RCC 7860 (cell line): ENCODE measurements at places on chromosomes 5 and 9.

DNA sequence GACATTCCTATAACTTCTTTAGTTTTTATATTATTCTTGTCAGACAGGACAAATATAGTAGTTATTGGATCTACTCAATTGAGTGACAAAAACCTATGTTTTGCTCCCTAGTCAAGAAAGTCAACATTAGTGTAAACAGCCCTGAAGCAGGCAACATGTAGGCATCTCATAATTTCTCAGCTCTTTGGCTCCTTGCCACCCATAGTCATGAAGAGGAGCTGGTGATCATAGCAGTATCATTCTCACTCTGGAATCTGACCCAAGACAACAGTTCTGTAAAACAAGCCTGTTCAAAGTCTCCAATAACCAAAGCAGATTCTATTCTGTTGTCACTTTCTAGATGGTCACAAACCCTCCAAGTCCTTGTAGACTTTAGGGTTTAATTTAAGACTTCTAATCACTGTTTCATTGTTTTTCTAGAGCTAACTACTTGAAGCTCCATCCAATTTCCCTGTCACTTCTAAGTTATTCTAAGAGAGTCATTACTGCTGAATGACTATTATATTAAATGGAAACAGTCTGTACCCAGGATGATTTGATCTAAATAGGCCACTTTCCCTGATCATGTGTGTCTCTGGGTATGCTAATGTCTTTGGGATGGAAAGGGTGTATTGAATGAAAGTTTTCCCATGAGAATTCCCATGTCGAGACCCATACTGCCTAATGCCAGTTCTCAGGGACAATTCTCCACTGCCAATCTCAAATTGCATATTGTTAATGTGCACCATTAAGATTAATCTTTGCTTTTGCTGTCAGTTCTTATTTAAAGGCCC, 533.3 kb downstream of the ACTL7B start:
- DNase-seq = no peak

DNA sequence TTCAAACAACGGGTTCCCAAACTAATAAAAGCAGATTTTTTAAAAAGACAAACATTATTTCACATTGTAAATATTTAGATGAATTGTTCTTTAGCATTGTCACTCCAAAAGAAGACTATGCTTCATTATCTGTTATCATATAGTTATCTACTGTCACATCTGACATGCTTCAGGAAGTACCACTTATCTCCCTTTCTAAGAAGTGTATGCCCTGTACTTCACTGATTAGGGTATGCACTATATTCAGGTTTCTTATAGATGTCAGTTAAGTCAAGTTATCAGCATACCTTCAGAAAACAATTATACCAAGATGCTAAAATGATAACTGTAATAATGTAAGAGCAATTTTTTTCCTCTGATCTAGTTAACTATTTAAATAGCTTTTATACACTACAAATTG, 40.4 kb downstream of the LMBRD2 start:
- DNase-seq = no peak

DNA sequence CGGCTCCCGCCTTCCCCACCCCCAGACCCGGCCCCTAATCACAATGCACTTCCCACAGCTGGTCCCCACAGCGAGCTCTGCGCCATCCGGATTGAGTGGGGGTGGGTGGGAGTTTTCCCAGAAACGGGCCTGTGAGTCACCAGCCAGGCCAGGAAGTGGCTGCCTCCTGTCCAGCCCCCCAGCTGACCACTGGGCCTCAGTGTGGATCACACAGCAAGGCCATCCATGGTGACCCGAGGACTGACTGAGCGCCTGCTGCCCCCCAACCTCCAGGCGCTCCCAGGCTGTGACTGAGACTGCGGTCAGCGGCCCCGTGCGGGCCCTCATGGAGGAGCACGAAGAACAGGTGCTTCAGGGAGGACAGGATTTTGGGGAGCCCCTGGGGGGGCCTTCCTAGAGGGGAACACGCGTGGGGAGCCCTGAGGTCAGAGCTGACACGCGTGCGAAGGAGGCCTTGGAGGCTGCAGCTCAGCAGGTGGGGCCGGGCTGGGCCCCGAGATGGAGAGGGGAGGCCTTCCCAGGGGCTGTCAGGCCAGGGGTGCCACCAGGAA, 48.3 kb upstream of the EGFL7 start:
- peak; percentile 49 for DNase-seq

GRCh38 chr5:36199620-36200019, 42.1 kb downstream of the NADK2 start:
- DNase-seq = no peak

DNA sequence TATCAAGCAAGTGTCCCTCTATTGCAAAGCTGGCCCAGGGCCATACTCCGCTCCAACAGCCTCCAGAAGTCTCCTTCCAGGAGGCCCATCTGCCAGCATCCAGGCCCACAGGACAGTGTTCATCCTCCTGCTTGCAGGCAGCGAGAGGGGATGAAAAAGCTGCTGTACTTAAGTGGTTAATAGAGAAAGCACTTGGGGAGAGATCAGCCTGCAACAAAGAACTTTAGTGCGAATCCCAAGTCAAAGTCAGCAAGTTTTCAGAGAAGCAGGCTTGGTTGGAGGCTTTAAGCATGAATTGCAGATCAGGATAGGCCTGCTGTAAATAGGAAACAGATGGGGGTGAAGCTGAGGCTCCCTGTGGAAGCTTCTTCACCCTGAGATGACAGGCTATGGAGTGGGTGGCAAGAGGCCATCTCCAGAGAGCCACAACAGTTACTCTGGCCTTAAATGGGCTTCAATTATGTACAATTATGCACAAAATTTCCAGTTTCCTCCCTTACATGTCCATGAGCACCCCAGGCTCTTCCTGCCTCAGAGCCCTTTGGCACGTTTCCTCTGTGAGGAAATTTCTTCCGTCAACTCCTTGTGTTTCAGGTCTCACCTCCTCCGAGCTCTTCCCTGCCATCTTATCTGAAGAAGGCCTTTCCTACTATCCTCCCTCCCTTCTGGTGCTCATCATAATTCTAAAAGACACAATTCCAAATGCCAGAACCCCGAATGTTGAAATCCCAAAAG, 98.0 kb upstream of the NR3C1 start:
- no peak for DNase-seq

DNA sequence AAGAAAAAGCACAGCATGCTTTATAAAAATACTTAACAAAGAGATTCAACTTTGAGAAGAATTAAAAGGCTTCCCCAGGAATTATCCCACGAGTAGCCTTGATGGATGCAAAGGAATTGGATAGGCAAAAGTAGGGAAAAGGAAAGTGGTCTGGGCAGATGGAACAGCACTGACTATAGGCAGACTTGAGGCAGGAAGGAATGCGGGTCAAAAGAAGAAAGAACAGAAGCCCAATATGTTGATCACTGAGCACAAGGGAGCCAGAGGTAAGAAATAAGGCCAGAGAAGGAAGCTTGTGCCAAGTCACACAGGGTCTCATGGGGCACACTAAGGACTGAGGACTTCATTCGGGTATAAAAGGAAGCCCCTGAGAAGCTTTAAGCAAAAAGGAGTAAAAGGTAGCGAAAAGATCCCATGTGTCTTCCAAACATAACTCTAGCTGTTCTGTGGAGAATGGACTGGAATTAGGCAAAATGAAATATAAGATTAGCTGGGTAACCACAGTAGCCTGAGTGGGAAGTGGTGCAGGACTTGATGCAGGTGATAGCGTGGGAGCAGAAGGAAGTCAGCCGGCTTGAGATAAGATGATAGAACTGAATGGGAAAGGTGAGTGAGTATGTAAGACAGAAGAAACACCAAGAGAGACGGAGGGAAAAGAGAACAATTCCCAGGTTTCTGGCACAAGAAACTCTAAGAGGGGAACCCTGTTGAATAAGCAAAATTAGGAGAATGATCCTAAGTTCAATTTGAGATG, 106.6 kb downstream of the DENND1A start:
- no peak for DNase-seq

GRCh38 chr5:159515909-159516415, 185.7 kb upstream of the IL12B start:
- peak; percentile 41 for DNase-seq

GRCh38 chr9:94443032-94443722, 111.7 kb upstream of the PCAT7 start:
- no peak for DNase-seq

DNA sequence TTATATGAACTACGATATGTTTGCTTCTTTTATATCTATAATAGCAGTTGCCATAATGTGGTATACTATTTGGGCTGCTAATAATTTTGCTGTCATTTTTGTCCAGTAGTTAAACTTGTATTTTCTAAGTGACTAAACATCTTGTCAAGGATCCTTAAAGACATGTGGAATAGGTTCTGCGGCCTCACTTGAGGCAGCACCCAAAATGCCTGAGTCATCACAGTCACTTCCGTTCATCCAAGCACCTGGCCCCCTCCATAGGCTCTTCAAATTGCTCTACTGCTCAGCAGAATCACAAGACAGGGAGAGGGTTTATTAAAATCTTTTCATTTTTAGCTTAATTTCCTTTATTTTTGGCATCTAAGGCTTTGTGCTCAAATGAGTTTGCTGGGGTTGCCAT, 259.1 kb downstream of the AOPEP start:
- no peak for DNase-seq

GRCh38 chr5:107285772-107286171, 385.0 kb downstream of the EFNA5 start:
- peak; percentile 76 for DNase-seq

DNA sequence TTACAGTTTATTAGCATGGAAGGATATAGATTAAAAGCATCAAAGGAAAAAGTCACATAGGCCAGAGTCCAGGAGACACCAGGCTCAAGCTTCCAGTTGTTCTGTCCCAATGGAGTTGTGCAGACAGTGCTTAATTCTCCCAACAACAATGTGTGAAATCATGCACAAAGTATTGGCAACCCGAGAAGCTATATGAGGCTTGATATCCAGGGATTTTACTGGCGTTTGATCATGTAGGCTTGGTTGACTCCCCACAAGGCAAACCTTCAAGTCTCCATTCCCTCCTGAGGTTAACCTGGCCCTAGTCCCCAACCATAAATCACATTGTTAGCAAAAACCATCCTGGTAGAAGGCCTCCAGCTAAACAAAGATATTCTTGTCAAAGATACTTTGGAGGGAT, 141.5 kb downstream of the ADAMTS19 start:
- no peak for DNase-seq

DNA sequence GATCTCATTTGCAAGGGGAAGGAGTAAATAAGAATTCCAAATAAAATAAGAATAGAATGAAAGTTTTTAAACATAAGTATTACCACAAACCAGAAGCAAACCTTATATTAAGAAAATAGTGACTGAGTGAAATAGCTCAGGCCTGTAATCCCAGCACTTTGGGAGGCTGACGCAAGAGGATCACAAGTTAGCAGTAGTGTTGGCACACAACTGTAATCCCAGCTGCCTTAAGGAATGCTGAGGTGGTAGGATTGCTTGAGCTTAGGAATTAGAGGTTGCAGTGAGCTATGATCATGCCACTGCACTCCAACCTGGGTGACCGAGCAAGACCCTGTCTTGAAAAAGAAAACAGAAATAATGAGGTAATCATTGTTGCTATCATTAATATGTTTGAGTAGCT, 47.0 kb downstream of the APC start:
- no peak for DNase-seq

DNA sequence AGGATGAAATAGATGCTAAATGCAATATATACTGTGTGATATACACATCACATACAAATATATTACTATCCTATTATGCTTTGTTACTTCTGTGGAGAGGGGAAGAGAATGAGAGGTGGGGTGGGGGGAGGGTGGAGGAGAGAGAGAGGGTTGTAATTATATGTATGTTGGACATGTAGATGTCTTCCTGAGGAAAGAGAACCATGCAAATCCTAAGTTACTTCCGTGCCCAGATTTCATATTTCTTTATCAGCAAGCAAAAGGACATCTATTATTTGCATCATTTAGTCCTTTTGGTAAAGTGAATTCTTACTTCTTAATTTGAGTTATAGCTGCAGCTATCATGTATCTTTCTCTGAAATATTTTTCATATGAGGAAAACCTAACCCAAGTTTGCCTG, 187.5 kb downstream of the ADGRV1 start:
- no peak for DNase-seq

DNA sequence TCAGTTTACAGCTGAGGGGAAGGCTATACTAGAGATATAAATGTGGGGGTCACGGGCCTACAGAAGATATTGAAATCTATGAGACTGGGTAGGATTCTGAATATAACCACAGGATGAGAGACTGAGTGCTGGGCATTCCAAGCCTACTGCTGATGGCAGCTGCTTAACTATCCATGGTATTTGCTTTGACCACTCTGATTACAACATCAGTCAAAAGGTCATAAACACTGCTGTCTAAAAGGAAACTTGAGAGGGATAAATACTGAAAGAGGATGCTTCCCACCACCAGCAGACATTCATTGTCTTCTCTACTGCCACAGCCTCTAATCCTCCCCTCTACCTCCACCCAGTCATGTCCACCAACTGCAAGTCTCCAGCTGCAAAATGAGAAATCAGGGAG, 3.8 kb downstream of the ZNF622 start:
- peak; percentile 63 for DNase-seq

DNA sequence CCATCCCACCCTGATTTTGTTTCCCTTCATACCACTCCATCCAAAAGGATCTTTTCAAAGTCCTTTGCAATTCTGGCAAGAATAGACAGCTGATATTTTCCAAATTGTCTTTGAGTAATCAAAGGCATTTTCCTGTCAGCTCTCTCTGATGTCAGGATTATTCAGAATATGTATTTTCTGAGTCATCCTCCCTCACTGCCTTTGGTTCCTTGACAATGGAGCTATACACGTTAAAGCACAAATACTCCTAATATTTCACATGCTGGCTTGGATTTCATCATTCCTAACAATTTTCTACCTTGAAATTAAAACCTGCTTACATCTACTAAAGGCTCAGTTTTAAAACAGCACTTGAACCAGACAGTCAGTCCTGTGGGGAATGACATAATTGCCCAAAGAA, 379.4 kb downstream of the GADD45G start:
- no peak for DNase-seq

DNA sequence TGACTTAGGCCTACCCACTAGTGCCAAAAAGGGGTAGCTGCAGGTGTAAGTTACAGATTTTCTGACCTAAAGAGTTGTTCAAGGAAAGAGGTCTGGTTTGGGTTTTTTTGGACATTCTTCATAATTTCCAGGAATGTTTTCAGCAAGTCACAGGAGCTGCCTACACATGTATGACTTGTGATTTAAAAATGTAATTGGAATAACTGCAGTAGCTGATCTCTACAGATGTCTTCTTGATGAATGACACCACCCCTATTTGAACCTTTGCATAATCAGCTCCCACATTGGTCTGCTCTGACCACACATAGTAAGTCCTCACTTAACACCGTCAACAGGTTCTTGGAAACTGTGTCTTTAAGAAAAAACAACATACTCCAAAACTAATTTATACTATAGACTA, 481.4 kb downstream of the RASEF start:
- no peak for DNase-seq

DNA sequence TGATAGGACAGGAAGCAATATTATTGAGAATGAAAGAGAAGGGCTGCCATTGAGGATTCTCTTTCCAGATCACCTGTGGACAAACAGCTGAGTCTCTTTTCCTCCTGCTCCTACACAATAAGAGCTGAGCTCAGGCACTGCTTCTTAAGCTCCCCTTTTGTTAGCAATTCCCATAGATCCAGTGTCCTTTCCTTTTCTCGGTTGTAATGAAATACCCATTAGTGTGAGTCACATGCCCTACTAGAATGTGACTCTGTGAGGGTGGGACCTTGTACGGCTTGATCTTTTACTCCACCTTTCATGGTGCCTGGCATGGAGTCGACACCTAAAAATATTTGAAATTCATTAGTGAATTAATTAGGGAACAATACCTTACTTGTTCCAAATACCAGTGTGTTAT, 269.2 kb downstream of the NR3C1 start:
- DNase-seq = peak; percentile 25

- DNase-seq = no peak
Measured at GRCh38 chr5:63570752-63571151, 391.5 kb downstream of the HTR1A start.
